ENCODE measurements at places on chromosomes 5 and 9. TPM values are rescaled to one million over a fixed set of nuclear protein-coding genes. Genes with fewer than 3 reads are reported as not detected.

- H3K36me3 ChIP-seq: peaks cover 6% of the 10 kb centered on the region
- H3K27ac ChIP-seq: no peak overlapping the region
- no peak overlapping the region for H3K4me3 ChIP-seq
- no peaks in the 10 kb centered on the region for H3K4me1 ChIP-seq
- DNase-seq: no peak
Observed at GRCh38 chr5:112637343-112637742, 100.3 kb upstream of the APC start.

DNA sequence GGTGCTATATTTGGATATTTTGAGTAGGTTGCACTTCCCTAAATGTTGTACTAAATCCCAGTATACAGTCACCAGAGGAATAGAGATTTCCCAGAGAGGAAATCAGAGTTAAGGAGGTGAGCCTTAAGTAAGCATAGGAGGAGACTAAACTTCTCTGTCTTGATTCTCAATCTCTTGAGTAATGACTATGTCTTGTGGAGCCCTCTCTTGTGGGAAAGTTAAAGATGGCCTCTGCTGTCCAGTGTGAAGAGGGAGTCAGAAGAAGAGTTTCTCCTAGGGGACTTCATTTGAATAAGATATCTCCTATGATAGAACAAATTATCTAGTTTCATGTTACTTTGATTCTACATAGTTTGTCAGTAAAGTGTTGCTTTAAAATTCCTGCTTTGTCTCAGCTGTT is 502.5 kb downstream of the PDE4D start:
- H3K4me1 ChIP-seq: no peaks in the 10 kb centered on the region
- H3K4me3 ChIP-seq: no peak overlapping the region
- DNase-seq: no peak

DNA sequence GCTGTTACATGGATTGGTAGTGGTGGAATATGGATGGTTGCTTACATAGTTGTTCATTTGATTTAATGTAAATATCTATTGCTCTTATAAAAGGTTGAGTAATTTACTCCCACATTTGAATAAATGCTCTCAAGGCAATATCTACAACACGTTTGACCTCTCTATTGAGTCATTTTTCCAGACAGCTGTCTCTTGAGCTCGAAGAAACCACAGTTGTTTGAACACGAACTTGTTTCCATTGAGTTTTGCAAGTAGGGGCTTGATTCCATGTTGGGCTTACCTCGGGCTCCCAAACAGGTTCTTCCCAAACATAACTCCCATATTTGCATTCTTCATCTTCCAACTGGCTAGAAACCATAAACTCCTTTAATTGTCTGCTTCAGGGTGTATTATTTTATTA is 115.0 kb upstream of the HMHB1 start:
- peaks cover 22% of the 10 kb centered on the region for H3K4me1 ChIP-seq
- no peaks in the 10 kb centered on the region for H3K27me3 ChIP-seq
- no peak overlapping the region for H3K27ac ChIP-seq
- H3K4me3 ChIP-seq: no peak overlapping the region
- DNase-seq: no peak

Gene GFI1B
- 0.39 TPM for total RNA-seq

Gene IL4
- total RNA-seq: not detected

Gene MARCOL
- total RNA-seq: not detected

Gene TCERG1
- total RNA-seq: 94.3 TPM
